ENCODE measurements at places on chromosomes 7 and 10.
A peak's percentile ranks its signal among the peaks of the same experiment; 100 is the strongest.

DNA sequence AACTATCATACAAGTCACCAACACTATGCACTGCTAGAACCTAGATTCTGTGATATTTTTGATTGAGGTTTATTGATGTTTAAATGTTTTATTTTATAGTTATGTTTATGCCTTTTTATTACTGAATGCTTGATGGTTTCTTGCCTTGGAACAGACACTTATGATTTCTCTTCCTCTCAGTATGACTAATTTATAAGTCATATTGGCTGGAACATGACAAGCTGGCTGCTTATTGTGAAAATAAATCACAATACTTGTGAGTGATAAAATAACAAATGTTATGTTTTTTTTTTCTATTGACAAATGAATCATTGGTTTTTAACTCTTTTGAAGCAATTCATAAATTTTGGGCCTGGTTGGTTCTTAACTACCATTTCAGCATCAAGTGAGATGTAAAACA lies 142.0 kb upstream of the MALRD1 start:
- no peak for DNase-seq

DNA sequence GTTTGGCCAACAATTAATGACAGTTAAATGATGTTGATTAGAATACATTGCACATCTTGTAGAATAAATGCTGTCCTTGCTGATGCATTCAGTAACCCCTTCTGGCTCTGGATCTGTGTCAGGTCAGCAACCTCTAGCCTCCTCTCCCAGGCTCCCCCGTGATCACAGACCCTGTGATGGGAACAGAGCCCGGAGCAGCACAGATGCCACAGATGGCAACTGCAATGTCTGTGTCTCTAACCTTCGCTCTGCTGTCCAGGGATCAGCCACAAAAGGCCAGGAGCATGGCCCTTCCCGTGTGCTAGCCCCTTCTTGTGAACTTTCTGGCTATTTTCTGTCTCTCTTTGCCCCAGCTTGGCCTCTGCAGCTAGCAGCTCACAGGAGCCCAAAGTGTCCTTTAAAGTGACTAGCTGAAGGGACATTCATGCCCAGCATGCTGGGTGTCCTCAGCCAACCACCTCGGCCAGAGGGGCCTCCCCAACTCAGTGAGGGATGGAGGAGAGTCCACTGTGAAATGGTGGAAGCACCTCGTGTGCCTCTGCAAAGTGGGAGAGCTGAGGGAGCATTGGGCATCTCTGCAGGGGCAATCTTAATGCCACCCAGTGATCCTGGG lies 167.0 kb upstream of the TCERG1L start:
- no peak for DNase-seq

DNA sequence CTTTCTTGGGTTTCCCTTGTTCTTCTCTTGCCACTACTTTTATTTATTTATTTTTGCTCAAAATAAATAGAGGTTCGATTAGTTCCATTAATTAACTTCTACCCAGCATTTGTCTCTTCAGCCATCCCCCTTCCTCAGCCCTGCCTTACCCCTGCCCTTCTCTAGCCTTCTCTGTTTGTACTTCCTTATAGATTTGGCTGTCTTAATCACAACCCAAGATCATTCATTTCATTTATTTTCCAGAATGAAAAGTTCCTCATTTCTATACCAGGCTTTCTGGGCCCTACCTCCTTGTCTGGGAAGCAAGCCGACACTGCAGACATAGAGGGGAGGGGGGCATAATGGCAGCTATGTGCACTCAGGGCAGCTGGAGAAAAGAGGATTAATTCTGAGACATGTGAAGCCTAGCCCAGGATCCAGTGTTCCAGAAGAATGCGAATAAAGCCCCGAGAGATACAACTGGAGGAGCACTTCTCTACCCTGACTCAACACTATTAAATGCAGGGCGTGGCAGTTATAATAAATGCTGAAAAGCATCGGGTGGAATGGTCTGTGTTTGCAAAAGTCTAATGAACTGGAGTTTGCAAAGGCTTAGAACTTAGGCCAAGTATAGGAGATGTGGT lies 6.4 kb upstream of the PDCD4 start:
- DNase-seq: peak; percentile 76

DNA sequence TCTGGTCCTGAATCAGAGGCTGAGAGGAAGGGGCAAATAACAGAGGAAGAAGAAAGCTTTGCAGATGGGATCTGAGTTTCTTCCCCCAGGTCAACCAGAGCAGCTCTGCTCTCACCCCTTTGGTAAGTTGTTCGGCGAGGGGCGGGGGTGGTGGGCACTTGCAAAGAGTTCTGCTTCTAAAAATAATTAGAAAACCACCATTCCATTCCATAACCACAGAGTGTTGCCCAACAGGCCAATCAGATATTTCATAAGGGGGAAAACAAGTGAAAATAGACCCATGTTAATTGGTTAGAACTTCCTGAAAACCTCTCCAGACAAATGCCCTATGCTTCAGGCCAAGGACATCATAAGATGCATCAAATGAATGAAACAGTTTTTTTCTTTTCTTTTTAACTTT lies 43.6 kb upstream of the R3HCC1L start:
- DNase-seq: peak; percentile 52

- DNase-seq: no peak
Measured at GRCh38 chr7:92621561-92622023, 31.4 kb upstream of the FAM133B start.

GRCh38 chr10:89591111-89591795 lies 53.8 kb downstream of the PANK1 start:
- DNase-seq: peak; percentile 10

GRCh38 chr7:75988568-75989499 lies 5.6 kb downstream of the TMEM120A start:
- DNase-seq: no peak

DNA sequence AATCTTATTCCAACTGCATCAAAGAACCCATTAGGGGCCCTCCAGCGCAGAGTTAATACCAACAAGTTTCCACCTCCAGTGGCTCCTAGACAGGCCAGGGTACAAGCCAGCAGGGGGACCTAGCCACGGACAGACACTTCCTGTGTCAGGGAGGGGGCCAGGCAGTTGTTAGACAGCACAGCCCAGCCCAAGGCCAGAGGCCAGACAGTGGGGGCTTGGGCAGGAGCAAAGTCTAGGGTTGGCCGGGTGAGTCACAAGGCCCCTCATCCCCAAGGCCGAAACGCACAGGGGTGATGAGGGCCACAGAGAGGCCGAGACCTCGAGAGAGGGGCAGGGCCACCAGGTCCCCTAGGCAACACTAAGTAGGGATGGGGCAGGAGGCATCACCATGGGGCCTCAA lies 19.3 kb upstream of the OPTN start:
- no peak for DNase-seq

DNA sequence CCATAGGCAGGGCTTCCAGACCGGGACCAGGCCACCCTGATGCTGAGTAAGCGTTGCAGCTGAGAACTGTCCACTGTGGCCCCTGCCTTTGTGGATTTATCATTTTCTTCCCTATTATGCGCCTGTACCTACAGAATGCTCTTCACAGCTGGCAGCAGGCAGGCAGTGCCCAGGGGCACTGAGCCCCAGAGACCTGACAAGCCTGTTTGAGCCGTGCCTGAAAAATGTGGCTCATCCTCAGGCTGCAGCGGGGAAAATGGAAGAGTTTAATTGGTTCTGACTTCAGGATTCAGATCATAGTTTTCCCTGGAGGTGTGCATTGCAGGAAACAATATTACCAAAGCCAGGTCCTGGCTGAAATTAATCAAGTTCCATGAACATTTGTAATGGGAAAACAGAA lies 200.2 kb downstream of the ZNF438 start:
- no peak for DNase-seq

DNA sequence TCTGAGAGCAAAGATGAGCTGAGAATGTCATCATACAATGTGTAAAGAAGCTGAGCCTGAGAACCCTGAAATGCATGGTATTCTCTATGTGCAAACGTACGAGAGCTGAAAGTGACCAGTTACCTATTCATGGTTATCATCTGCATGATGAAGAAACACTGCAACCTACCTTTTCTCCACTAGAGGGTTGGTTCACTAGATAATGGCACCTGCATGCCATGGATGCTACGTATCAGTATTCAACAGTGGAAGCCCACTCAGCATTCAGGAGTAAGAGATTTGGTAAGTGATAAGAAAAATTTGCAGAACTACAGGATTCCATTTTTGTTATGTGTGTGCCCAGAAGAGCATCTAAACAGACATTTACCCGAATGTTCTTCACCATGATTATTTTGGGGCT lies 145.4 kb downstream of the PTPRN2 start:
- no peak for DNase-seq

GRCh38 chr10:126133906-126134656 lies 237.7 kb downstream of the FANK1 start:
- DNase-seq: no peak

- no peak for DNase-seq
Measured at GRCh38 chr7:66213637-66214036, 8.5 kb downstream of the TPST1 start.

- no peak for DNase-seq
Measured at GRCh38 chr7:40698214-40698920, 563.6 kb downstream of the SUGCT start.

GRCh38 chr10:11610166-11610825 lies 1.2 kb downstream of the USP6NL start:
- DNase-seq: peak; percentile 60

- no peak for DNase-seq
Measured at GRCh38 chr10:128622706-128623105, 496.5 kb upstream of the MKI67 start.

GRCh38 chr7:133727476-133728214 lies 399.5 kb upstream of the LRGUK start:
- no peak for DNase-seq

- no peak for DNase-seq
Measured at GRCh38 chr10:96324447-96324846, 20.2 kb downstream of the DNTT start.

DNA sequence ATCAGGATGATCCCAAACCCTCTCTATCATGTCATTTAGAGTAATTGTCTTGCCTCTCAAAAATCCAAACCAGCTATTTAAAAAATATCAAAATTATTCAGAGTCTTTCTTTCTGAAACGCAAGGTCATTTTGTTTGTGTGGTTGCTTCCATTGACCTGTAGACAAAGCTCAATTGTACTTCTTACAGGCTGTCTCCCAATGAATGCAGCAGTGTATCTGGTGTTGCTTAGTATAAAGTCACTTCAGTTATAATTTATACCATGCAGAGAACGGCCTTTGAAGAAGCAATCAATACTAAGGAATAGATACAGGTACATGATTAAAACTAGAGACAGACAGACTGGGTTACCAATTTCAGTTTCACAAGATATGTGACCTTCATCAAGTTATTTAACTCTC lies 80.9 kb downstream of the DOCK4 start:
- no peak for DNase-seq

GRCh38 chr10:132175907-132176581 lies 10.7 kb upstream of the DPYSL4 start:
- DNase-seq: no peak

DNA sequence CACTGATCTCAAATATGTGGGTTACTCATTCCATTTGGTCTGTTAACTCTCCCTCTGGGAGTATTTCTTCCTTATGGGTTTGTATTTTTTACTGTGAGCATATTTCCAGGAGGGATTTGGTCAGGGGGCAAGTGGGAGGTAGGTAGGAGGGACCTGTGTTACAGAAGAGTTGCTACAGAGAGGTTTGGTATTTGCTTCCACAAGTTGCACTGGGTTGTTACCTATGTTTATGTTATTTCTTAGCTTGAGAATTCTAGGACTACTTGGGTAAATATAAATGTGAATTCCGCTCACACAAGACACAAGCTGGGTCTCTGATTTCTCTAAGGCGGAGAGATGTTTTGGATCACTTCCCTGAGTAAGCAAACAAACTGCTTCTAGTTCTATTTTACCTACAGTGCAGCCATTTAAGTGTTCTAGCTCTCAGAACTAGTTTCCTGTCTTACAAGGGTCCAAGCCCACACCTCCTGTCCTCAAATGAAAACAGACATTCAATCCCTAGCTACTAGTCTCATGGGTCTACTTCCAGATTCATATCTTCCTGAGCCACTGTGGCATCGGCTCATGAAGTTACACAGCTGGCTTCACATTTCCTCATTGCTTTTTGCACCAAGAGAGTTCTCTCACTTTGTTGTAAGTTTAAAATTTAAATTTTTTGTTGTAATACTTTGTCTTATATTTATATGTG lies 75.4 kb upstream of the PPP1R3C start:
- DNase-seq: no peak

DNA sequence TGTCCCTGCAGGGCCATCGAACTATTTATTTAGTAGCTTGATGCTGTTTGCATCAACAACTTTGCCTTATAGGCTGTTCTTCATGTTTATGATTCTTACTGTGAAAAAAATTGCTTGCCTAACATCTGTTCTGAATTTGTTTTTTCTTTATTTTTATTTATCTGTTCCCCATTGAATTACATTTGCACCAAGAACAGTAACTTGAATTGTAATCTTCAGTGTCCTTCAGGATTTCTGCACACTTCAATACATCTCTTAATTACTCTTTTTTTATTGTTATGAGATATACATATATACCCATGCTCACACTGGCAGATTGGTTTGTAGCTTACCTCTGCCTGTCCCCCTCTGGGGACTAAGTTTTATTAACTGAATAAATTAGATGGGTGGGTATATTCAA lies 64.4 kb downstream of the TBXAS1 start:
- no peak for DNase-seq

GRCh38 chr7:81484261-81484660 lies 285.6 kb downstream of the HGF start:
- peak; percentile 52 for DNase-seq

- DNase-seq: no peak
Measured at GRCh38 chr10:51445588-51445987, 253.8 kb downstream of the CSTF2T start.

GRCh38 chr10:123935680-123936079 lies 44.1 kb upstream of the CPXM2 start:
- DNase-seq: no peak

GRCh38 chr7:151868396-151869108 lies 8.4 kb downstream of the PRKAG2 start:
- DNase-seq: no peak

DNA sequence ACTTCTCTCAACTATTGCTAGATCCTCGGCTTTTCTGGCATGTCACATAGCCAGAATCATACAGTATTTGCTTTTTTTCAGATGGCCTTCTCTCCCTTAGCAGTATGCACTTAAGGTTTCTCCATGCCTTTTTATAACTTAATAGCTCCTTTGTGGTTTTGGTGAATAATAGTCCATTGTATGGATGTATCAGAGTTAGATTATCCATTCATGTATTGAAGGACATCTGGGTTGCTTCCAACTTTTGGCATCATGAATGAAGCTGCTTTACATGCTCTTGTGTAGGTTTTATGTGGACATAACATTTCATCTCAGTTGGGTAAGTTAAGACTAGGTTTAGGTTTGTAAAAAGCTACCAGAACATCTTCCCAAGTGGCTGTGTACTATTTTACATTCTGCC lies 4.6 kb downstream of the ATP5F1C start:
- DNase-seq: no peak

GRCh38 chr10:96468845-96469244 lies 44.9 kb downstream of the TLL2 start:
- no peak for DNase-seq
